Activated T-helper 17 cell treated with anti-CD3 and anti-CD28 coated beads, Interleukin-2, amount 50 U/mL, for 72 hours (primary cell): ENCODE measurements at places on chromosomes 5 and 9. TPM values are rescaled to one million over a fixed set of nuclear protein-coding genes. Genes with fewer than 3 reads are reported as not detected.

Gene PCDHB12
- total RNA-seq, result not detected

Gene SH3GL2
- not detected for total RNA-seq

Gene PCDHGA12
- not detected for total RNA-seq

Gene ORM2
- total RNA-seq, result not detected

Gene SYNPO
- 0.04 TPM for total RNA-seq

Gene GABRA6
- not detected for total RNA-seq

Gene BASP1
- 1.3 TPM for total RNA-seq
